ENCODE measurements at places on chromosomes 13 and 19.

DNA sequence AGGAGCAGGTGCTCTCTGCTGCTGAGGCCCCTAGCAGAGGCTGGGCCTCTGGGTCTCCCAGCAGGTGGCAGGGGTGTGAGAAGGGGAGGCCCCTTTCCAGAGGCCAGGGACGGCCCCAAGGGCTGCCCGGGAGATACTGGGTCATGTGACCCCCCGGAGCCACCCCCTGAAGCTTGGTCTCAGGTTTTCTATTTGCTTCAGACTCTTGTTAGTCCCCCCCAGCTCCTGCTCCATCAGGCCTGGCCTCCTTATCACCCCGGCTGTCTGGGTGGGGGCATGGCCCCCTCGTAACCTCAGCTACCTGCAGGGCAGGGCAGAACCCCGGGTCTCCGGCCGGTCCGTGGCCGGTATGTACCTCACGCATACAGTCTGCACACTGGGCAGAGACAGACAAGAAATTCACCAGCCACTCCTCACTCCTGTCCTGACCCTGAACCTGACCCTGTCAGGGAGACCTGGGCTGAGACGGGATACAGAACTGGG is 13.2 kb upstream of the TCF3 start:
- DNase-seq, result no peak

GRCh38 chr13:41457589-41458186 is 338 bp downstream of the RGCC start:
- no peak for DNase-seq

DNA sequence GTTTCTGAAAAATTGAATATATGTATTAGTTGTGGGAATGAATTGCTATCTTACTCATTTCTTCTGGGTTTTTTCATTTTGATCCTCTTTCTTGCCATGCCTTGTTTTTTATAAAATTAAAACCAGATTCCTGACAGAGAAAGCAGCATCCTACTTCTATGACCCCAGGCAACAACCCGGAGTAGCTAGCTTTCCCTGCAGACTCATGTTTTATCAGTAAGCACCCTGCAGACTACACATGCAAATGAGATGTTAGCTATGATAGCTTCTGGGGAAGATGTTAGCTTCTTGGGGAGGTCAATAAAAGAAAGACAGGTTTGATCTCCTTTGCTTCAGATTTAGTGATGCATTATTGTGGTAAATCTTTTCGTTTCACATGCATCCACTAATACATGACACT is 1598.6 kb downstream of the SLITRK5 start:
- no peak for DNase-seq

DNA sequence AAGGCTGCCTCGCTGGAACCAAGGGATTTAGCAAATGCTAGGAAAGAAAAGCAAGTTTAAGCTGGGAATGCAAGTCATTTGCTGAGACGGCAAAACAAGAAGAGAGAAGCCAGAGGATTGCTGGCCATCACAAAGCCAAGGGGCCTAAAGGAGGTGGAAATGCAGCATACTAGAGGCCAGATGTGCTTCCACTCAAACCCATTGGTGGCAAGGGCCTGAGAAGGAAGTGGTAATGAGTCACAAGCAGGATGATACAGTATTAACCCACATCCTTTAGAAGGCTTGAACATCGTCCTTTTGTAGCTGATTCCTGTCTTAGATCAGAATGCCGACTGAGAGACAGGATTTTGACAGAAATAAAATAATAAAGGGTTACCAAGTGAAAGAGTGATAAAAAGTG is 68.2 kb downstream of the ITGBL1 start:
- no peak for DNase-seq

DNA sequence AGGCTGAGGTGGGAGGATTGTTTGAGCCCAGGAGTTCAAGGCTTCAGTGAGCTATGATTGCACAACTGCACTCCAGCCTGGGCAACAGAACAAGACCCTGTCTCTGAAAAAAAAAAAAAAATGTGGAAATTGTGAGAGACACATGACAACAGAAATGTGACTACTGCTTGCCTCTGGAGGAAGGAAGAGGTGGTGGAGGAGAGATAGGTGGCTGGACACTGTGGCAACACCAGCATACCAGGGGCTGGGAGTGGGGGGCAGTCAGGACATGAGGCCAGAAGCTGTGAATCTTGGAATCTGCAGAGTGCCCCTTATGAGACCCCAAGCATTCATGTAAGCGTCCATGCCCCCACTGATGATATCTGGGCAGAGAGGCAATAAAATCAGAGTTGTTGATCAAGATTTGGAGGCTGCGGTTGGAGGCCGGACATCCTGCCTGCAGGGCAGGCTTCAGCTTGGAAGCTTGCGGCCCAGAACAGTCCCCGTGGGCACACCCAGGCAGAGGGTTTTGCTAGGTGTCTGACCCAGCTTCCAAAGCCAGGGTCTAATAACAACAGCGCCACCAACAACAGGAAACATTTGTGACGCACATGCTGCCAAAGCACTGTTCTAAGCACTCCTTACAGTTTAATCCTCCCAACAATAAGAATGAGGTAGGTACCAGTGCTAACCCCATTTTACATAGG is 16.9 kb downstream of the FAM187B start:
- no peak for DNase-seq

GRCh38 chr13:79806821-79807220 is 325.9 kb downstream of the NDFIP2 start:
- no peak for DNase-seq

DNA sequence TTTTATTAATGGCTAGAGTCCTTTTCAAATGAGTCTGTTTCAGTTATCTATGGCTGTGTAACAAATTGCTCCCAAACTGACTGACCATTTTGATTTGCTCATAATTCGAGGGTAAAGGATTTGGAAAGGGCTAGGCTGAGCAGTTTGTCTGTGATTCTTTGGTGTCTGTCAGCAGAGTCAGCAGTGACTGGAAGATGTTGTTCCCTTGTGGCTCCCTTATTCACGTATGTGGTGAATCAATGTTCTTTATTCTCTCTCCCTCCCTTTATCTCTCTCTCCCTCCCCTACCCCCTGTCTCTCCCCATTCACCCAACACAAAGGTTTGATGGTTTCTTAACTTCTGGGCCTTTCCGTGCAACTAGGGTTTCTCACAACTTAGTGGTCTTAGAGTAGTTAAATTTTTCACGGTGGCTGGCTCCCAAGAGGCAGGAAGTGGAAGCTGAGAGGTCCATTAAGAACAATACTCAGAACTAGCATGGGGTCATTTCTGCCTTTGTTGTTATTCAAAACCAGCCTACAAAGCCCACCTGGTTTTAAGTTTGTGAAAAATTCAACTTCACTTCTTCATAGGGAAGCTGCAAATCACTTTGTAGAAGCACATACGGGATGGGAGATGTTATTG is 772.5 kb upstream of the SLITRK1 start:
- no peak for DNase-seq

GRCh38 chr19:28746478-28746877 is 466.5 kb downstream of the UQCRFS1 start:
- DNase-seq, result no peak

- DNase-seq, result no peak
Measured at GRCh38 chr13:99617474-99618255, 116.4 kb downstream of the TM9SF2 start.

DNA sequence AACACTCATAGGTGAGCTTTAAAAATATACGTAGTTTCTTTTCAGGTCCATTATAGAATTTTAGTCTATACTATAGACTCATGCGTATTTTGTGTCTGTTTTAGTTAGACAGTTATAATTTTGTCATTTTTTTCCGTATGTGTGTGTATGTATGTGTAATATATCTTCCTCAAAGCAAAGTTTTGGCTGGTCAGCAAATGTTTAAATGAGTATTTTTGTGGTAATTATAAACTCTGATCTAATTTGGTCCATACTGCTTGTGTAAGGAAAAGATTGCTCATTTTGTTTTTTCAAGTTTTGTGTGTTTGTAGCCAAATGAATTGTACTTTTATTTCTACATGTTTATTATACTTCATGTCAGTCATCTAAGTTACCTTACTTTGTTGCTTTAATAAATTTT is 20.5 kb downstream of the KCTD4 start:
- DNase-seq, result no peak

- no peak for DNase-seq
Measured at GRCh38 chr13:97849305-97849704, 104.2 kb upstream of the IPO5 start.

DNA sequence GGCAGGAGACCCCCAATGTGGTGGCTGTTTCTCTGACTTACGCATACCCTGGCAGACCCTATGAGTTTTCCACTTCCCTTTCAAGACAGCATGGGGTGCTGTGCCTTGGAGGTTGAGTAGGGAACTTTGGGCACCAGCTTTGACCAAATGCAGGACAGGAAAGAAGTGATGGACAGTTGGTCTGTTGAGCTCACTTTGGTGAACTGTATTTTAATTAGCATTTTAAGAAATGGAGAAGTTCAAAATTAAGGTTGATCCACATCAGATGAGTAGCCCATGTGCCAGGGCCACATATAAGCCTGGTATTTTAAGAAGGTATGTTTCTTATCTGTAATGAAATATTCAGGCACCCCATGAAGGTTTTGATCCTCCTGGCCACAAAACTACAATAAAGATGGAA is 46.1 kb upstream of the RAP2A start:
- DNase-seq, result no peak

DNA sequence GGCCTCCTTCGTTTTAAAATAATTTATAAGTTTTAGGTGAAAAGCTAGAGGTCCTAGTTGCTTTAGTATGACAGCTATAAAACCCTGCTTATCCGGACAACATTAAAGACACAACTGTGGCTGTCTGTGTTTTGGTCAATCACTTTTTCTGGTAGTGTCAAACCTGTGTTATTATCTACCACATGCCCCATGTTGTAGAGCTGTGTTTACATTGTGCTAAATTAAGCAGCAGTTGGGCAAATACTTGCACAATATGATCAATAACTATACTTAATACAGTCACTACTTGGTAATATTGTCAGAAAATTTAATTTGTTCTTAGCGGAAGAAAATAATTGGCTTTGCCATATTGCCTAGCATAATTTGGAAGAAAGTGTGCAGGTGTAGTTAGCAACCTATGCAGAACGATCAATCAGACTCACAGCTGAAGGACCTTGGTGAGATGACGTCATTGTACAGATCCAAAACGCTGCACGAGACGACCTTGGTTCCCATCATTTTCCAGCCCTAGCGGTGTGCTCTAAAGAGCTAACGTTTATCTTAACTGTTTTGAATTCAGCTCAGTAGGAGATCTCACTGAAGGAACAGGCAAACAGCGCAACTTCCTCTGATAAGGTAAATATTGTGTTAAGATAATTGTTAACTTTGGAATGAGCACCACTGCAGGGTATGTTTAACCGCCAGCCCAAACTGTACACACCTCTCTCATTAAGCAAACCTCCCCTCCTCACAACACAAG is 476.6 kb downstream of the IRS2 start:
- DNase-seq, result no peak

- no peak for DNase-seq
Measured at GRCh38 chr13:46575818-46576221, 22.9 kb downstream of the LRCH1 start.

DNA sequence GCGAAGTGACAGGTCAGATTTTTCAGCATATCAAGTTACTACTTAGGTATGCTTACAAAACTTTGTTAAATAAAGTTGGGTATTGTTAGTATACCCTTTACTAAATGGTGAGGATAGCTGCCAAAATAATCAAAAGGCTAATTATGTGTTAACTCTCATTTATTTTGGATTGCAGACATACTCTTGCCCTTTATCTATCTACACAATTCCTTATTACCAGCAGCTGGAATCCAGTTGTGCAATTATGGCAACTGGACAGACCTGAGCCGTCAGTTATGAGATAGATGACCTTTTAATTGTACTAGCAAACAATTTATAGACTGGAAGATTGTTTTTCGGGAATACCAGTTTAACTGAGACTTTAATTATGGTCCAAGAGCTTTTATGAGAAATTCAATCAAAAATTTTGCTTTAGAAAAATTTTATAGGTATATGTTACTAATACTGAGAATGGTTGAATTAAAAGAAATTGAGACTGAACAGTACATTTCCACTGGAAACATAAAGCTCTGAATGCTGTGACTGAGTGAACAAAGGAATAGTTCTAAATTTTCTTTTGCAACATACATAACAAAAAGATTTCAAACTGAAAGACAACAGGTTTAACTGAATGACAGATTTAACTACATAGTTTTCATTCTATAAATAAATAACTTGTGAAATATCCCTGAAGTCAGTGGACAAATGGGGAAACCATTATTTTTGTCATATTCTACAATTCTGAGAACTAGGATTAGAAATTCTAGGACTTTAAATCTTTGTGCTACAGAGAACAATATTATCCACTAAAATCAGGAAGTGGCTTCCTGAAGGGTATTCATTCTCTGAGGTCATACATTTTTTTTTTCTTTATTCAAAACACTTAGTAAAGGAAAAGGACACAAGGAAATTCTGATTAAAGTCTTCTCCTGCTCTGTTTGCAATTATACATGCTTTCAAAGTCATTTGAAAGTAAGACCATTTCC is 97.4 kb downstream of the ZC3H13 start:
- no peak for DNase-seq

- no peak for DNase-seq
Measured at GRCh38 chr13:43529796-43530195, 257.0 kb downstream of the ENOX1 start.

- no peak for DNase-seq
Measured at GRCh38 chr13:21022056-21022979, 39.1 kb downstream of the LATS2 start.

GRCh38 chr13:39281539-39282150 is 243.4 kb downstream of the NHLRC3 start:
- DNase-seq, result no peak

DNA sequence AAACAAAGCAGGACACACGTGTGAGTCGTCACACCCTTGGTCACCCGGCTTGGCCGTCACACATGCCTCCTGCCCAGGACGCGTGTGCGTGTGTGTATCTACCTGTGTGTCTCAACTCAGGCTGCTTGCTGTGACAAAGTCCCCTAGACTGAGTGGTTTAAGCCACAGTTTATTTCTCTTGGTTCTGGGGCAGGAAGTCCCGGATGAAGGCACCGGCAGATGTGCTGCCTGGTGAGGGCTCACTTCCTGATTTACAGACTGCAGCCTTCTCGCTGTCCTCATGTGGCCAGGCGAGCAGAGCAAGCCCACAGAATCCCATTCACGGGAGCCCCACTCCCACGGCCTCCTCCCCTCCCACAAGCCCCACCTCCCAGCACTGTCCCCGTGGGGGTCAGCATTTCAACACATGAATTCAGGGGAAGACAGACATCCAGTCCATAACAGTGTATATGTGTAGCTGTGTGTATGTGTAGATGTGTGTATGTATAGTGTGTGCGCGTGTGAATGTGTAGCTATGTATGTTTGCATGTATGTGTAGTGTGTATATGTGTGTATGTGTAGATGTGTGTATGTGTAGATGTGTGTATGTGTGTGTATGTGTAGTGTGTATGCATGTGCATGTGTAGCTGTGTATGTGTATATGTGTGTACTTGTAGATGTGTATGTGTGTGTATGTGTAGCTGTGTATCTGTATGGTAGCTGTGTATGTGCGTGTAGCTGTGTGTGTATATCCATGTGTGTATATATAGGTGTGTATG is 51.5 kb downstream of the MCF2L start:
- no peak for DNase-seq

GRCh38 chr19:582497-583197 is 7.0 kb upstream of the HCN2 start:
- DNase-seq, result no peak

- no peak for DNase-seq
Measured at GRCh38 chr13:47555235-47555634, 445.8 kb downstream of the SUCLA2 start.

- no peak for DNase-seq
Measured at GRCh38 chr13:31725841-31726240, 13.5 kb upstream of the RXFP2 start.

- no peak for DNase-seq
Measured at GRCh38 chr19:49678985-49679770, 2.1 kb downstream of the PRMT1 start.

GRCh38 chr19:40596608-40597328 is 4.4 kb upstream of the LTBP4 start:
- DNase-seq, result no peak

- no peak for DNase-seq
Measured at GRCh38 chr19:39937787-39938186, 3.4 kb upstream of the FCGBP start.

Measured in esophagus squamous epithelium (tissue), 5 donors.